ENCODE measurements at places on chromosomes 12 and 14.

DNA sequence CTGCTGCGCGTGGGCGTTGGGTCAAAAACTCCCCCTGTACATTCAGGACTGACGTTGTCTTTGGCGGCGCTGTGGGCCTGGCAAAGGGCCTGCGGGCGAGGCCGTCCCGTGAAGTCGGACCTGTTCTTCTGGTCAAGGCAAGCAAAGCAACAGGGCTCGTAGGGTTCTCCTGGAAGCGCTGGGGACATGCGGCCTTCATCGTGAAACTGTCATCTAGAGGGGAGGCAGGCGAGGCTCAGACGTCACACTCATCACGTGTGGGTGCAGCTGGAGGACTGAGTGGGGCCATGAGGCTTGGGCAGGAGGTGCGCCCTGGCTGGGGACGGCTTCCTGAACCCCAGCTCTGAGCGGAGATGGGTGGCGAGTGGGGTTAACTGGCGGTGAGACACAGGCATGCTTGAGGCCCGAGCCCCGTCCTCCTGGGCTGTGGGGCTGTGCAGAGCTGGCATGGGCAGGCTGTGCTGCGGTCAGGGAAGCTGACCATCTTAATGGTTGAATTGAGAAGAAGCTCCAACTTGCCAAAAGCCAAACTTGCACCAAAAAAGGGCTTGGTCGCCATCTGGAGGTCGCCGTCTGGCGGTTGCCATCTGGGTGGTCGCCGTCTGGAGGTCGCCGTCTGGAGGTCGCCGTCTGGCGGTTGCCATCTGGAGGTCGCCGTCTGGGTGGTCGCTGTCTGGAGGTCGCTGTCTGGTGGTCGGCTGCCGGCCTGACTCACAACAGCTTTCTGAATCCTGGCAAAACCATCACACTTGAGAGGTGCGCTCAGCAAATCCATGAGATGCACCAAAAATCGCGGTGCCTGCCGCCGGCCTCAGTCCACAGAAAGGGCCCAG is 66.2 kb downstream of the NOC4L start:
- DNase-seq: no peak

GRCh38 chr14:98510392-98510791 is 761.6 kb downstream of the BCL11B start:
- no peak for DNase-seq

DNA sequence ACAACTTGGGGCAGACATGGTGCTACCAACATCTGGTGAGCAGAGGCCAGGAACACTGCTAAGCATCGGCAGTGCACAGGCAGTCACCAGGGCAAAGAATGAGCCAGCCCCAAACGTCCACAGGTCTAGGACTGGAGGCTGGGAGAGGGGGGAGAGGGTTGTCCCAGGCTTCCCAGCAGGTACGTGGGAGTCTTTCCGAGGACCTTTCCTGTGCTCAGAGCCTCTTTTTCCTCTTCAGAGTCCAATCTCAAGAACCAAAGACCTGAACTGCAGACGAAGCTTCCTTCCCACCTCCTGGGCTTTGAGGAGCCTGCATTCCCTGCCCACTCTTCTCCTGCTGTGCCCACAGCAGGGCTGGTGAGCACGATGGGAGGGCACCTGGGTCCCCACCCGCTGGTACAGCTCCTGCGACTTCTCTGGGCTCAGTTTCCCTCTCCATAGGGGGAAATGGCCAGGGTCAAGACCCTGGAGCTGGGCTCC is 48.7 kb downstream of the DLK1 start:
- no peak for DNase-seq

GRCh38 chr14:68842298-68842697 is 49.4 kb upstream of the ZFP36L1 start:
- DNase-seq: no peak

DNA sequence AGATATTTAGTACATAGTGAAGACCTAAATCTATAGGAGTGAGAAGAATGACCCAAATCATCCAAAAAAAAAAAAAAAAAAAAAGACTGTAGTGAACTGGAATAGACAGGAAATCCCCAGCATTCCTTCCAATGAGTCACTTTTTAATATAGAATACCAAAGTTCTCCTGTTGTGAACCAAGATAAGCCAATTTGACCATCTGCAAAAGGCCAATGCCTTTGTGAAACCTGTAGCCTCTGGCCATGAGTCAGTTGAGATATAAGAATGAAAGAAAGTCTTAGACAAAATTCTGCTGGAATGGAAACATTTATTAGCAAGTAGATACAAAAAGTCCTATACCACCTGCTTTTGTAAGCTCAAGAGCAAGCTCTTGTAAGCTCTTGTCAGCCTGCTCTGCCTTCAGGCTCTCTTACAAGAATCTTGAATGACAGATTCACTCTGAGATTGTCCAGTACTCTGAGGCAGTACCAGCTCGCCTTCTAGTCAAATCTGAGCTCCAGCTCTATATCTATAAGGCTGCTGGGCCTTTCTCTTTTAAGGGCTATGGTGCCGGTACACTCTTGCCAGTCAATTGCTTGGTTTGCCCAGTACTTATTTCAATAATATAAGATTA is 243.0 kb upstream of the TMTC1 start:
- DNase-seq: no peak

DNA sequence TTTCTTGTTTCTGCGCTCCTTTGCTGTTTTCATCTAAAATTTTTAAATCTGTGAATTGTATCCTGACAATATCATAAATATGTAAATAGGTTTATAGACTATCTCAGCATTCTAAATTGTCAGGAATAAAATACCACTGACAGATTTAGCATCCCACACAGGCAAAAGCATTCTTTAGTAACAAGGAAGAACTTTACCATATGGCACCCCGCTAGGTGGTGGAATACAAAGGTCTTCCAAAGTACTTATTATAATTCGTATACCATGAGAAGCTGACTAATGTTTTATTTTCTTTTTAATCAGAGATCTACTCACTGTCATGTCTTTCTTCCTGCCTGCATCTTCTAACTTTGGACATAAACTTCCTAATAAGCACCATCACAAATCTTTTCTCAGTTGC is 328.8 kb upstream of the NOVA1 start:
- no peak for DNase-seq

GRCh38 chr12:43840338-43840737 is 4.5 kb downstream of the TMEM117 start:
- no peak for DNase-seq

DNA sequence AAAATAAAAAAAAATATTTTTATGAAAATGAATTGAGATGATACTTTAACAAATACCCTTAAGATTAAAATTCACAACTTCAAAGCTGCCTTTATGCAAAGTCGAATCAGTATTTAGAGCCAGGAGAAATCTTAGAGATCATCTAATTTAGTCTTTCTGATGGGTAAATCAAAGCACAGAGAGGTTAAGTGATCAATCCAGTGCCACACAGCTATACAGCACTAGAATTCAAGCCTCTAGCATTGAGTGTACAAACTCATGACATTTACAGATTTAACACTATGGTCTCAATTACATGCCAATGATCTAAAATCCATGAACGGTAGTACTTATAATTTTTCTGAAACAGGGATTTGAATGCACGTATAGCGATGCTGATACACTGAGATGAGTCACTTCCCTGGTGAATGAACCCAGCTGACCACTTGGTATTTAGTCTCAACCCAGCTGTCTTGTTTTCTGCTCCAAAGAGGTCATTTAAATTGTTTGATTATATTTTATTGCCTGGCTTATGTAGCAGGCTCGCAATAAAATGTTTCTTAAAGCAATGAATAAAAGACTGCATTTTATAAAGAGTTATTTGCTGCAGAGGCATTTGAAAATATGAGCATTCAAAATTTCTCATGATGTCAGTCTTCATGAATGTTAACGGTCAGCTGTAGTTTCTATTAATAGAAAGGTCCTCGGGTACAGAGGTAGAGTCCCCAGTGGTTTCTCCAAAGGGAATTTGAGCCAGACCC is 152.4 kb upstream of the PRICKLE1 start:
- DNase-seq: no peak

GRCh38 chr12:54075974-54076373 is 22.3 kb downstream of the HOXC4 start:
- no peak for DNase-seq

DNA sequence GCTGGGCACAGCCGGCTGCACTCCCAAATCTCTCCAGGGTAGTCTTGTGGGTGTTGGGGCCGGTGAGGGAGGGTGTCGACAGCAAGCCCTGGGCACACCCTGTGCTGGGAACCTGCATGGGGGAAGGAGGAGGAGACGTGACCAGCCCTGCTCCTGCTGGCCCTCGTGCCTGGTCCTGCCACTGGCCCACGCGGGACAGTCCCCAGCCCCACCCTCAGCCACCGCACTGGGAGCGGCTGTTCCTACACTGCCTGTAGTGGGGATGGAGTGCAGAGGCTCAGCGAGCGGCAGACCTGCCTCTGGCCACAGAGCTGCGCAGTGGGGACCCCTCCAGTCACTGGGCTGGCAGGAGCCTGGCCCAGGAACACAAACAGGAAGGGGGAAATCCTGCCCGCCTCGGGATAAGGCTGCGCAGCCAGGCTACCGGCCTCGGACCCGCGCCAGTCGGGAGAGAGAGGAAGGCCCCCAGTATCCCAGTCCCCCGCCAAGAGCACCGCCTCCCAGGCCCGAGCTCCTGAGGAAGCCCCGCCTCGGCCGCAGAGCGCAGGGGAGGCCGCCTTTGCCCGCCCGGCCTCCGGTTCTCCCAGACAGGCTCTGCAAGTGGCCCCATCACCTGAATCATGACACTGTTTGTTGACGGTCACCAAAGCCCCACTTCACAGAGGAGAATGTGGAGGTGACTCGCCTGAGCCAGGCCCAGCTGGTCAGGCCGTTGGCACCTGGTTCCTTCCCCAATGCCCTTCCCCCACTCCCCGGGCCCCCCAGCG is 10.6 kb downstream of the AHNAK2 start:
- no peak for DNase-seq

- no peak for DNase-seq
Observed at GRCh38 chr12:24913130-24913529, 35.8 kb downstream of the BCAT1 start.

DNA sequence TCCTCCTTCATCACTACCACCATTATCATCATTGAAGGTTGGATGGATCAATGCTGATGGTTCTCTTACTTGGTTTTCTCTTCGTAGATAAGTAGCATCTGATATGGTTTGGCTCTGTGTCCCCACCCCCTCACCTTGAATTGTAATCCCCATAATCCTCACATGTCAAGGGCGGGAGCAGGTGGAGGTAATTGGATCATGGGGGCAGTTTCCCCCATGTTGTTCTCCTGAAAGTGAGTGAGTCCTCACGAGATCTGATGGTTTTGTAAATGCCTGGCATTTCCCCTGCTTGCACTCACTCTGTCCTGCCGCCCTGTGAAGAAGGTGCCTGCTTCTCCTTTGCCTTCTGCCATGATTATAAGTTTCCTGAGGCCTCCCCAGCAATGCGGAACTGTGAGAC is 172.4 kb upstream of the PWP1 start:
- no peak for DNase-seq

Data from NCI-H1048 (cell line).